ENCODE measurements at places on chromosomes 12 and 14.

- no peak for DNase-seq
Measured at GRCh38 chr12:43320281-43320680, 231.7 kb downstream of the ADAMTS20 start.

GRCh38 chr12:95141310-95141709 is 67.9 kb upstream of the NR2C1 start:
- no peak for DNase-seq

- DNase-seq, result no peak
Measured at GRCh38 chr12:105740970-105741725, 397.6 kb downstream of the NUAK1 start.

GRCh38 chr12:23707270-23707669 is 242.2 kb downstream of the SOX5 start:
- no peak for DNase-seq

DNA sequence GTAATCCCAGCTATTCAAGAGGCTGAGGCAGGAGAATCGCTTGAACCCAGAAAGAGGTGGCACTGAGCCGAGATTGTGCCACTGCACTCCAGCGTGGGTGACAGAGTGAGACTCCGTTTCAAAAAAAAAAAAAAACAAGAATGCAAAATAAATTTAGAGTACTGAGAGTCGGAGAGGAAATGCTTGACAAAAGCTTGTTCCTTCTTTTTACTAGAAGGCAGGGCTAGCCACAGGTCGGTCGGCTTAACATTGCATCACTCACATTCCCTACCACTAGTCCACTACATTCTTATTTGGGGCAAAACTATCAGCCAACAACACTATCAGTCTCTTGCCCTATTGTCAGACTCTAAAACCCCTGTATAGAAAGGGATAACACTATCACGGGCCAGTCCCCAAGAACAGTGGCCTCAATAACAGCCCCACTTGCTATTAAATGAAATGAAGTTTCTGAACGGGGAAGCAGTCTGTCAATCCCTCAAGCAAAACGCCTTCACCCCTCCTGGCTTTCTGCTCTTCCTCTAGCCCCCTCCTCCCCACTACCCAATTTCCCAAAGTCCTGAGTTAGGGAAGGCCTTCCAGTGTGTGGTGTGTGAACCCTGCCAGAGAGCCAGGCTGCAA is 1.0 kb downstream of the RNF41 start:
- peak; percentile 14 for DNase-seq

- no peak for DNase-seq
Measured at GRCh38 chr14:21382095-21382494, 1.7 kb downstream of the SUPT16H start.

- no peak for DNase-seq
Measured at GRCh38 chr12:57099766-57100165, 10.9 kb downstream of the NAB2 start.

DNA sequence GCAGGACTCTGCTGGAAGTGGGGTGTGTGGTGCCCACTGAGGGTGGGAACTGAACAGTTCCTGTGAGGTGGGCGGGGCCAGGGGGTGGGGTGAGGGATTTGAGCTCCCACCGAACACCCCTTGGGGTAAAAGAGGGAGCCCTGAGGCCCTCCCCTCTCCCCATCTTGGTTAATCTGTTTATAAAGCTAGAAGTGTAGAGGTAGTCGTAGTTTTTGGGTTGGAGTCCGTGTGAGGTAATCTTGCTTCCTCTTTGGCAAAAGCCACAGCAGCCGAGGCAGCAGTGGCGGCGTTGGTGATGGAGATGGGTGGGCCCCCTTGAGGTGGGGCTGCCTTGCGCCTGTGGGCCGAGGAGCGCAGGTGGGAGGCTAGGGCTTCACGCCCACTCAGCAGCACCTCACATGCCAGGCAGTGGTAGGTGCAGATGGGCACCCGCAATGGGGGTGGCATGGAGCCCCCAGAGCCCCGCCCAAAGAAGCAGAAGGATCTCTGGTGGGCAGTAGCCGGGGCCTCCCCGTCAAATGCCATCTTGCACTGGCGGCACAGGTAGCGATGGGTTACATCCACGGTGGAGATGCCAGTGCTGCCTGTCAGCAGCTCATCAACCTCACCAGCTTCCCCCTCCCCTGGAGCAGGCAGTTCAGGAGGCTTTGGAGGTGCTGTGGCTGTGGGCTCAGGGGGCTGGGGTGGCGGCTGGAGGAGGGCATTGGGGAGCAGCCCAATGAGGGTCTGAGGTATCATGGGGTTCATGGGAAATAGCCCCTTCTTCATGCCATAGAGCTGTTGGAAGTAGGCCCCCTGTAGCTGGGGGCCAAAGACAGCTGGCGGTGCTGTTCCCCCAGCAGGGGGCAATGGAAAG is 29.6 kb downstream of the ZFHX2 start:
- no peak for DNase-seq

DNA sequence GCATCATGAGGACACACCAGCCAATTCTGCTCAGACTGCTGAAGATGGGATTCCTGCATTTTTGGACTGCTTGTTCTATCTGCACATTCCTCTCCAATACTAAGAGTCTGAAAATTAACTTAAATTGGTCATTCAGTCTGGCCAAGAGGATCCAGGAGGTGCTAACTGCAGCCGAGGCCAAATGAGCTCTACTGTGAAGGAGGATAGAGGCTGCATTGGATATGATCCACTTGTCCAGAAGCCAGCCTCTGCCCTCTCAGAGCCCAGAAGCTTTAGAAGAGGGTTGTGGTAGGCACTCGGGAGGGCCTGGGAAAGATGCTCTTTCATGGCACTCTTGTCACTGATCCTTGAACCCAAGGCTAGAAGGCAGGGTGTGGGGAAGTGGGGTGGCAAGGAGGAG is 37.1 kb upstream of the PLEK2 start:
- no peak for DNase-seq
